ENCODE measurements at places on chromosomes 4 and X.
A peak's percentile ranks its signal among the peaks of the same experiment; 100 is the strongest.

DNA sequence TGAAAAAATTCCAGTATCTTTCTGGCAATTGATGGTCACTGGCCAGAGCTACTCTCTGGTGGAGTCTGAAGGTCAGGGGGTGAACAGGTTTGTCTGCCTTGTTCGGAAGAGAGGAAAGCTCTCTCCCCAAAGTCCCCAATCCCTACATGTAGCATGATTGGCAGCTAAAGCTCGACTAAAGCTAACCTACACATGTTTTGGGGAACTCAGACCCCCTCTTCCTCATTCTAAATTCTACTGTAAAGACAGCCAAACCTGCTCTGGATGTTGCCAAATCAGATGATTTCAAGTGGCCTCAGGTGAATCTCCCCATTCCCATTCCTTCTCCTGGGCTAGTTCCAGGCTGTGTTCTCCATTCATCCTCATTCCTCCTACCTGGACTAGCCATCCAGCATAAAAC, 84.1 kb downstream of the MSN start:
- DNase-seq, result no peak

GRCh38 chrX:145630806-145631435, 186.7 kb upstream of the SLITRK2 start:
- DNase-seq, result no peak

DNA sequence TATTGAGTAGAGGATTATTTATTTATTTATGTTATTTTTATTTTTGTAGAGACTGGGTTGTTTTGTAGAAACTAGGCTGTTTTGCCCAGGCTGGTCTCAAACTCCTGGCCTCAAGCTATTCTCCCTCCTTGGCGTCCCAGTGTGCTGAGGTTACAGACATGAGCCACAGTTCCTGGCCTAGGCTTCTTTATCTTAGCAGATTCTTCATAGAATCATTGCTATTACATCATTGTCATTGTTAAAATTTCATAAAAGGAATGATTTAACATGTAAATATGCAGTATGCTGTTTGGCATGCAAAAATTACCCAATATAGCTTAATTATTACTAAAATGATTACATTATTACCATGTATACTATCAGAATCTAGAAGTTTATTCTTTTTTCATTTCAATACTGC, 24.2 kb downstream of the SULT1E1 start:
- DNase-seq, result no peak

DNA sequence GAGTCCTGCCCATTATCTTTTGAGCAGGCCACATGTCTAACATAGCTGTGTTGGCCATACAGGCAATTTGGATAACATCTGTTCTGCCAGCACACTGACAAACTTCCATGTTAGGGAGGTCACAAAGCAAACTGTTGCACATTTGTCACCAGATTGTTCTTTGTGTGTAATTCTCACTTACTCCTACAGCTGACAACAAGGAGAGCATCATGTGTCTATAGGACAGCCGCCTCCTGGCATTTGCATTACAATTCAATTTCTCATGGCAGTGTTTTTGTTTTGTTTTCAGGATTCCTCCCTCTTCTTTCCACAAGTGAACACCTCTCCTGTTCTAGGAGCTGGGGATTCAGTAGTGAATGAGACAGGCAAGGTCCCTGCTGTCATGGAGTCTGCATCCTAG, 94.3 kb upstream of the LEF1 start:
- DNase-seq, result no peak

DNA sequence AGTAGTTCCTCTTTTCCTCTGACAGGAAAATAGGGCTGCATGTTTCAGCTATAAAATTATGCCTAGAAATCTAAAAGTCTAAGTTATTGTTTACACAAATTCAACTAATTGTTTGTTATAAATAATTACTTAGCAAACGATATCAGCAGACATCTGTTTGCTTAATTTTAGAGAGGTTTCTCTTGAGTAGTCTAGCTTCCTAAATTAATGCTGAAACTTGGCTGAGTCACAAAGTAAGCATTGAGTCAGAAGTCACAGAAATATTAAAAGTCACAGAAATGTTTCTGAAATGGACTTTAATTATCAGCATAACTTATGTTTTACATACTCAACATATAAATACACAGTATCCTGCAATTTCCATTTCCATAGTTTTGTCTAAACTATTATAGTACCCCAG, 1044.0 kb downstream of the CCSER1 start:
- DNase-seq, result no peak

DNA sequence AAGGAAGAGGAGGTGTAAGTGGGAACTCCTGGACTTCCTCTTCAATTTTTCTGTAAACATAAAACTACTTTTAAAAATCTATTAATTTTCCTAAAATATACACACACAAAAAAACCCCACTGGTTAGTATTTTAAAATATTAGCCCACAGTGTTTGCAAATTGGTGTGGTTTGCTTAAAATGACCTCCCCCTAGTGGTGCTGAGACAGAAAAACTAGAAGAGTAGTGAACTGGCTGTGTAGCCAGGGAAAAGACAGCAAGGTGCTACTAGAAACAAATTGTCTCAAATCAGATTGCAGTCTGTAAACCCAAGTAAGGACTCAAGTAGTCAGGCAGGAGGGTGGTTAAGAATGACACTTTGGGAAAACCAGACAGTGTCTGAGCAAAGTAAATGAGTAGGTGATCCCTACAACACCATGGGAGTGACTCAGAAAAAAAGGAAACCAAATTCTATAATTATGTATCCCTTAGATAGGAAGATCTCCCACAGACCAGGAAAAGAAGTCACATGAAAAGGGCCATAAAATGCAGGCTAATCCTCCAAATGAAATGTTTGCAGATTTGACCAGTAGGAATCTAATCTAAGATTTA, 26.0 kb downstream of the AMTN start:
- no peak for DNase-seq

DNA sequence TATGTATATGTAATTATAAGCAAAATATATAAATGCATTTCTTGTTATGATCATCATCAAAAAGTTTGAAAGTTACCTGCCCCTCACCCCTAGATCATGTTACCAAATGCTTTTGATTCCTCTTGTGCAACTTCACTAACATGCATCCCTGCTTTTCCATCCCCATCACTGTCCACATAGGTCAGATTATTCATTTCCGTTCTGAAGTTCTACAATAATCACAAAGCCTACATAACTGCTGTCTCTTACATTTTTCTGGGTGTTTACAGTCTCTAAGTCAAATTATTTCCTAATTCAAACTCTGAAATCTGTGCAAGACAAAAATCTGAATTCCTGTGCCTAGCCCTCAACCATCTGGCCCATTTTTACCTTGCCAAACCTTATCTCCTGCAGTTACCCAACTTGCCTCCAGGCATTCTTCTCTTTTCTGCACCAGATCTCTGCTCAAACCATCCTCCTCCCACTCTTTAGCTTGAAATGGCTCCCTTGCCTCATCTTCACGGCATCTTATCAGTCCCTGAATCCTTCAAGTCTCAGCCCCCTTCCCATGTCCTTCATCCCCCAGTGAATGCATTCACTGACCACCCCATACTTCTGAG, 42.4 kb upstream of the SLC39A8 start:
- DNase-seq, result no peak

DNA sequence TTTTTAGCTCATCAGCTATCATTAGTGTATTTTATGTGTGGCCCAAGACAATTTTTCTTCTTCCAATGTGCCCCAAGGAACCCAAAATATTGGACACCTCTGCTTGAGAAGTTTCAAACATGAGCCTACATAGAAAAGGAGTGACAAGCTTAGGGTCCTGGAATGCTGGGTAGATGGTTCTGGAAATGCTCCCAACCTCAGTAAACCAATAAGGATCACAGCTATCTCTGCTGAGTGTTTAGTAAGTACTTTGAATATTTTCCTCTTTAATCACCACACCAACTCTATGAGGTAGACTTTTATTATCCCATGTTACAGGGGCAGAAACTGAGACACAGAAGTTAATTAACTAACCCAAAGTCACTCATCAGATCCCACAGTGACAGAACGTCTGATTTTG, 164.9 kb upstream of the KLF3 start:
- DNase-seq, result no peak

- DNase-seq, result no peak
These were observed 1230.4 kb downstream of the PCDH18 start for GRCh38 chr4:136301749-136302495.

DNA sequence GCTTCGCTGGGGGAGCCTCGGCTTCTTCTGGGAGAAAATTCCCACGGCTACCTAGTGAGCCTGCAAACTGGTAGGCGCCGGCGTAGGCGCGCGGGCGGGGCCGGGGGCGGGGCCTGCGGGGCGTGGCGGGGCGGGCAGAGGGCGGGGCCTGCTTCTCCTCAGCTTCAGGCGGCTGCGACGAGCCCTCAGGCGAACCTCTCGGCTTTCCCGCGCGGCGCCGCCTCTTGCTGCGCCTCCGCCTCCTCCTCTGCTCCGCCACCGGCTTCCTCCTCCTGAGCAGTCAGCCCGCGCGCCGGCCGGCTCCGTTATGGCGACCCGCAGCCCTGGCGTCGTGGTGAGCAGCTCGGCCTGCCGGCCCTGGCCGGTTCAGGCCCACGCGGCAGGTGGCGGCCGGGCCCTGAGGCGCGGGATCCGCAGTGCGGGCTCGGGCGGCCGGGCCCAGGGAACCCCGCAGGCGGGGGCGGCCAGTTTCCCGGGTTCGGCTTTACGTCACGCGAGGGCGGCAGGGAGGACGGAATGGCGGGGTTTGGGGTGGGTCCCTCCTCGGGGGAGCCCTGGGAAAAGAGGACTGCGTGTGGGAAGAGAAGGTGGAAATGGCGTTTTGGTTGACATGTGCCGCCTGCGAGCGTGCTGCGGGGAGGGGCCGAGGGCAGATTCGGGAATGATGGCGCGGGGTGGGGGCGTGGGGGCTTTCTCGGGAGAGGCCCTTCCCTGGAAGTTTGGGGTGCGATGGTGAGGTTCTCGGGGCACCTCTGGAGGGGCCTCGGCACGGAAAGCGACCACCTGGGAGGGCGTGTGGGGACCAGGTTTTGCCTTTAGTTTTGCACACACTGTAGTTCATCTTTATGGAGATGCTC, at the start of gene HPRT1:
HPRT1 (plus strand) TSS at position 161 of the 857 bp plus-strand sequence; CDS start at position 308, 147 bp downstream.
- DNase-seq, result peak; percentile 91

DNA sequence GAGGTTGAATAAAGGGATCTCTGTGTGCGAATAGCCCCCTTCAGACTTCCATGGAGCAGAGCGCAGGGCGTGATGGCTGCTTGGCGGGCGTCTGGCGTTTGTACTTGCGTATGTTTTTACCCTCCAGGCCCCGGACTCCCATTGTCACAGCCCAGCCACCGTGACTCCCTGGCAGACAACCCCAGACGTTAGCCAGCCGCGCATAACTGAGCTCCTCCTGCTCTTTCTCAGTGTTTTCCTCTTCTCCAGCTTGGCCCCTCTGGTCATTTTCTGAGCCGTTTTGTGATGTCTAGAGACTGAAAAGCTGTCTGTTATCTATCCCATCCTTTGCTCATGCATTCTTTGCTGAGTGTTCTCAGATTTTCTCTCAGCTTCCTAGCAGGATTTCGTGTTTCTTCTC, 54.3 kb downstream of the IGFBP7 start:
- DNase-seq, result no peak

GRCh38 chrX:12971282-12972003, 3.5 kb upstream of the TMSB4X start:
- no peak for DNase-seq

- DNase-seq, result no peak
These were observed 466.6 kb downstream of the INPP4B start for GRCh38 chr4:142379277-142380051.

DNA sequence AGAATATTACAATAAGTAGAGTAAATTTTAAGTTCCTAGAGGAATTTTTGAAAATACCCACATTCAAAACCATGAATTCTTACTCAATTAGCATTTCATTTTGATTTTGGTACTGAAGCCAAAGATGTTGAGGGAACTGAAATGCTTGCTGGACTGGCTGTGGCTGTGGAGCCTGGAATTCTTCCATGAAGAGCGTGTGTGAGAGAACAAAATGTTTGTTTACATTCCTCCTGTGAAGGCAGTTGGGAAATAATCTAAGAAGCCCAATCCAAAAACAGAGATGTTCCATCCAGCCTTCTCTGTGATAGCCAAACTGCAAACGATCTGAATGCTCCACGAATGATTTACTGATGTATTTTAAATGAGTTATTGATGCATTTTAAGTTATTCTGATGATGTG, 3.8 kb upstream of the ADH1B start:
- DNase-seq, result peak; percentile 63

GRCh38 chr4:8754634-8755589, 116.7 kb downstream of the HMX1 start:
- peak; percentile 1 for DNase-seq

GRCh38 chr4:56183344-56183959, 203.8 kb downstream of the AASDH start:
- DNase-seq, result no peak

DNA sequence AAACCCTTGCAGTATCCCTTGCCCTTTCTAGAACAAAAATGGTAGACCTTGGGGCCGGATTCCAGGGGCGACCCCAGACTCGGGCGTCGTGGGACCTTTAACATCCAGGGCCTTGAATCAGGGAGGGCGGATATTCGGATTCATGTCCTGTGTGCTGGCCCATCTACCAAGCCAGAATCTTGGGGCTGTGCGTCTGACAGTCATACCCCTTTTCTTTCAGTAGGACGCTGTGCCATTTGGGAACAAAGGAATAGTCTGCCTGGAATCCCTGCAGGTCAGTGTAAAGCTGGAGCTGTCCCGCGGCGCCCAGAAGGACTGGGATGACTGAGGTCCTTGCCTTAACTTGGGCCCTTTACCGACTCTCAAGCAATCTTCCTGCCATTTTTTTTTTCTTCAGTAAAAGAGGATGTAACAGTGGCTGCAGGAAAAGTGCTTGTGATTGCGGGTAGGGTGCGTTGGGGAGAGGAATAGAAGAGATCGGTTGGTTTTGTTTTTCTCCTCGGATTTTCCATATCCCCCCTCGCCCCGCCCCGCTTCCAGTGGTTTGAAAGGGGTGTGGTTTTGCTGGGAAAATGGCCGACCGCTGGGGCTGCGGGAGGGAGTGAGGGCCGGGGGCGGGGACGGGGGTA, 518 bp downstream of the ARMCX1 start:
- peak; percentile 85 for DNase-seq

DNA sequence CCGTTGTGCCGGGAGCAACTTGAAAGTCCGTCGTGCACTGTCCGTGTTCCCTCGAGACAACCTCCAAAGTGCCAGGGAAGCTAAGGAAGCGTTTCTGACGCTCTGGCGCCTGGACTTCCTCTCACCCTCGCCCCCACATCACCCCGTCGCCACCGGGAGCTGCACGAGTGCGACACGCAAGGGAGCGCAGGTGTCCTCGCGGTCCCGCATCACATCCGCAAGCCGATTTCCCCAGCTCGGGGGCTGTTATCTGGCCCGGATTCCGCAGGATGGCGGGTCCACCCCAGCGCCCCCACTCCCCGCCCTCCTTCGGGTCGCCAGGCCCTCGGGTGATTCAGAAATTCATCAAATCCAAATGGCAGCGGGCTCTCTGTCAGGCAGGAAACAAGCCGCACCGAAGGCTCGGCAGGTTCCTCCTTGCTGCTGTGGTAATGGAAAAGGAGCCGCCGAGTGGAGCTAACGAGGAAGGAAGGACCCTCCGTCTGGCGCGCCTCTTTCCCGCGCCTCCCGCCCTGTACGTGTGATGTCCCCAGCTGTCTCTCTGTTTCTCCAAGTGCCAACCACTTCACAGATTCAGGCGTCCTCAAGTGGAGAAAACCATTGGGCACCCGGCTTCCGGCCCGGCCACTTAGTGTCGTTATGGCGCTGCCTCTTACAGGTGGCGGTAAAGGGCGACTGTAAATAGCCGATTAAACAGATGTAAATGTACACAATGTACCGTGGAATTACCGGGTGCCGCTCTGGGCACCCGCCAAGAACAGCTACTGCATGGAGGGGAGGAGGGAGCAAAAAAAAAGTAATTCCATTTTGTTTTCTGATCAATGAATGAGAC, 921 bp upstream of the SETD7 start:
- DNase-seq, result peak; percentile 79
